ENCODE measurements at places on chromosomes 5 and 9.

DNA sequence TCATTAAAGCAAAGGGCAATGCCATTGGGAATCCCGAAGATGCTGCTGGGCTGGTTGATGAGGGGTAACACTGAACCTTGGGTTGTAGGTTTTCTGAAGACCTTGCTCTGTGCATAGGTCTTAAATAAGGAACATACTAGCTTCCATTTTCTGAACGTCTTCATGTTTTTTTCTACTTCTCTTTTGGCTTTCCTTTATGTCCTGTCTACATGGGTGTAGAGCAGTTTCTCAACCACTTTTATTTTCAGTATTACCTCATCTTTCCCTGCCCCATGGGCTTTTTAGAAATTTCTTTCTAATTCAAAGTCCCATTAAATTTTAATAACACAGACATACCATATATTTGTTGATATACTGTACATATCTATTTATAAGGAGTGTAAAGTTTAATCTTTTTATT is at the start of gene IFNA14:
TSS of gene IFNA14 (minus strand) at position 95 of the 400 bp plus-strand sequence. CDS start at position 25, 70 bp downstream.
- no peaks in the 10 kb centered on the region for H3K4me1 ChIP-seq
- no peak for DNase-seq
- no peak within 1 kb of the TSS for H3K27ac ChIP-seq
- no peak within 1 kb of the TSS for H3K4me3 ChIP-seq
- H3K36me3 ChIP-seq, result no peaks in the 10 kb centered on the region

DNA sequence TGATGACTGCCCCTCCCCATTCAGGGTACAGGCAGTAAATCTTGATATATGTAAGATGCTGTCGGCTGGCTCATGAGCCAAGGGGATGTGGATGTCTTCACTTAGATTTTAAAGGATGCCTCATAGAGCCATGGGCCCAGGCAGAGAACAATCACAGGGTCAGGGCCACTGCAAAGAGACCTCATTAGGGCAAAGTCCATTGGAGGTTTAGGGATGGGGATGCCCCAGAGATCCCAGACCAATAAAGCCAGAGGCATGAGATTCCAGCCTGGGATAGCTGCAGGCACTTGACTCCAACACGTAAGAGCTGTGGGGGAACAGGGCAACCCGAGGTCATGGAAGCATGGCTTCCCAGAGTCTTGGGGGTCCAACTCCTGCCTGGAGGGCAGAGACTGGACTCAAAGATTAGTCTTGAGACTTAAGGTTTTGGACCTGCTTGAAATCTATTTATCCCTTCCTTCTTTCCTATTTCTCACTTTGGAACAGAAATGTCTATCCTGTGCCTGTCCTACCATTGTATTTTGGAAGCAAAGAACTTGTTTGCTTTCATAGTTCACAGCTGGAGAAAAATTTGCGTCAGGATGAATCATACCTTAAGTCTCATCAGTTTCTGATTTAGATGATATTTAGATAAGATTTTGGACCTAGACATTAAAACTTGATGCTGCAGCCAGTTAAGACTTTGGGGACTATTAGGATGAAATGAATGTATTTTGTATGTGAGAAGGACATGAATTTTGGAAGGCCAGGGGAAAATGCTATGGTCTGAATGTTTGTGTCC is 101.3 kb upstream of the ADRA1B start:
- H3K27ac ChIP-seq, result no peak overlapping the region
- H3K27me3 ChIP-seq, result no peaks in the 10 kb centered on the region
- no peak overlapping the region for H3K4me3 ChIP-seq
- no peaks in the 10 kb centered on the region for H3K4me1 ChIP-seq
- DNase-seq, result no peak

DNA sequence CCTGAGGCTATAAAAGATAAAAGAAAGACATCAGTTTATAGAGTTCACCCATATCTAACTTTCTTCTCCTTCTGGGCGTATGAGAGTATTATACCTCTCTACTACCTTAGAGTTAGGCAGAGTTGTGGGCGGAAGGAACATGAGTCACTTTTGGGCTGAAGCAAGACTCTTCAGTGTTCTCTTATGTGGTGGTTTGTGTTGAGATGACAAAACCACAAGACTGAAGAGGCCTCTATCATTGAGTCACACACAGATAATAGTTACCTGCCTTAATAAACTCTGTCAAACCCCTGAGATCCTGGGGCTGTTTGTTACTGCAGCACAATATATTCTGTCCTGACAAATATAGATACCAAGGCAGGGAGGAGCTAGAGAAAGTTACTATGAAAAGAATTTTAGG is 184.2 kb downstream of the EFNA5 start:
- H3K4me1 ChIP-seq, result no peaks in the 10 kb centered on the region
- H3K36me3 ChIP-seq, result no peaks in the 10 kb centered on the region
- no peak overlapping the region for H3K4me3 ChIP-seq
- no peak overlapping the region for H3K27ac ChIP-seq

DNA sequence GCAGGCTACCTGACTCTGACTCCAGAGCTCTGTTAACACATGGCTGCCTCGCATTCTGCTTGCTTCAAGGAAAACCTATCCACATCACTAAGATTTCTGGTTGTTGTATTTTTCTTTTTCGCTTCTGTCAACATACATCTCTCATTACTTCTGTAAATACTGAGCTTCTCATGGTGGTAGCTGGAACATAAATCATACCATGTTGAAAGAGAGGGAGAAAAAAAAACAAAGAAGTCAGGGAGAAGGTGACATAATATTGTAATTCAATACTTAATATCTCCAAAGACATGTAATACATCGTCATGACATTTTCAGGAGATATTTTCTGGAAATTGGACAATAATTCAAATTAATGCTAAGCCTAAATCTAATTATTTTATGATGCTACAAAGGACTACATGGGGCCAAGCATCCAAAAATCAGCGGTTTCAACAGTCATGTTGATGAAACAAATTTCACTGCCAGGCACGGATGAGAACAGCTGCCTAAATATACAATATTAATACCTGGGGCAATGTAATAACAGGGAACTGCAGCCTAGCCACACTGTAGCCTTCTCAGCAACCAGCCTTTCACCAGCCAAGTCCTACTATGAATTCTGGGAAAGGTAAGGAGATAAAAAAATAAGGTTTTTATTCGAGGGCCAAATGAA is 332.0 kb downstream of the TRIM32 start:
- no peak overlapping the region for H3K27ac ChIP-seq
- H3K4me1 ChIP-seq, result no peaks in the 10 kb centered on the region
- H3K27me3 ChIP-seq, result no peaks in the 10 kb centered on the region
- no peak overlapping the region for H3K4me3 ChIP-seq

DNA sequence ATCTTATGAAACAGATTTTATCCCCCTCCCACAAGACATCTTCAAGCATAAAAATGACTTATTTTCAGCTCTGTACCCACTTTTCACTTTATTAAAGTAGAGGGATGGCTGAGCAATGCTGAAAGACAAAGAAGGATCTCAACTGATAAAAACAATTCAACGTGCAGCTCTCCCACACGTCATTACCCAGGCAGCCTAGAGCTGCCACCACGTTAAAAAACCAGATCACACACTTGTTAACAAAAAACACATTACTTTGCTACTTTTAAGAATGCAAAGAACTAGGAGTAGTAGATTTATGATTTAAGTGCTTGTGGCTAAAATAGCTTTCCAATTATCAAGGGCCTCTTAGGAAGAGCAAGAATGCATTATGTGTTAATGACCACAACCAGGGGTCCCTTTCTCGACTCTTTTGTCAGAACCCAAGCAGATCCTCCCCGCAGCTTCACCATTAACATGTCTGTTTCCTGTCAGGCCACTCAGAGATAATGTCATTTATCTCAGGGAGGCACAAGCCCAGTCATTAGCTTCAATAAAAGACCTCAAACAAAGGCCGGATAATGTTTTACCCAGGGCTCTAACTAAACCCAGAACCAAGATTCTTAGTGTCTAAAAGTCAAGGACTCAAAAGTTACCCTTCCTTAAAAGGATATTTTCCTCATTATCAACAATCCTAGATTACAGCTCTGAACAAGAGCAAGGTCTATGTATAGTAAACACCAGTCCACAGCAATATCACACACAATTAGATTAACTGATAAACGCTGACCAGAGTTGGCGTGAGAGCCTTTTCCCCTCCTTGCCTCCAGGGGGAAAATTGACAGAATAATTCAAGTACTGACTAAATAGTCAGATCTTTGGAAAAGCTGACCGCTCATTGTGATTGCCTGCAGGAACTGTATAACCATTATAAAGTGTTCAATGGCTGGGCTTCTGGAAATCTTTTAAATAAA is 7.5 kb downstream of the ZNF608 start:
- no peaks in the 10 kb centered on the region for H3K36me3 ChIP-seq
- no peak for DNase-seq
- H3K27me3 ChIP-seq, result no peaks in the 10 kb centered on the region
- peaks cover 100% of the 10 kb centered on the region for H3K4me1 ChIP-seq

DNA sequence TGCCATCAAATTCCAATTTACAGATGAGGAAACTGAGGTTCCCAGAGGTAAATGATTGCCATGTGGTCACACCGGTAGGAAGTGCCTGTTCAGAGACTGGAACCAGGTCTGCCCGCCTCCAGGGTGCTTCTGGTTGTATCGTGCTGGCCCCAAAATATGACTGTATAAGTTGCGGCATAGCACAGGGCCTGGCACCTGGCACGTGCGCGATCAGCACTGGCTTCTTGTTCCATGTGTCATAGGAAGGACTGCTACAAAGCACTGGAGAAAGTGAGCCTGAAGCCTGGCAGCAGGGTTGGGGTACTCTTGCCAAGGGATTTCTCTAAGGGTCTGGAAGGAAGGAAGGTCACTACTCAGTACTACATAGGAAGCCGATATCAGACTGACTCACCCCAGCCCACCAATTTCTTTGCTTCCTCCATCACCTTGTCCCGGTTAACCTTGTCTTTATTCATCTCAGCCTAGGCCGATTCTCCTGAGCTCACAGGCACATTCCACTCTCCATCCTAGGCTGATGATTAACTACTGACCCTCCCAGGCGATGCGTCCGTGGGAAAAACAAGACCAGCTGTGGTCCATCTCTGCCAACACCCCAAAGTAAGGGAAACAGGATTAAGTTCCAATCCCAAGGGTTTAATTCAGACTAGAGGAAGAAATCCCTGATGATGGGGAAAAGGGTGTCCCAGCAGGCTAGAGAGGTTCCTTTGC is 1.8 kb downstream of the HRH2 start:
- no peak overlapping the region for H3K4me3 ChIP-seq
- DNase-seq, result no peak
- peaks cover 12% of the 10 kb centered on the region for H3K4me1 ChIP-seq
- H3K36me3 ChIP-seq, result no peaks in the 10 kb centered on the region

- DNase-seq, result no peak
- H3K27ac ChIP-seq, result no peak overlapping the region
- no peak overlapping the region for H3K4me3 ChIP-seq
- H3K27me3 ChIP-seq, result no peaks in the 10 kb centered on the region
- no peaks in the 10 kb centered on the region for H3K4me1 ChIP-seq
Measured at GRCh38 chr9:71624728-71625127, 143.6 kb downstream of the CEMIP2 start.

GRCh38 chr9:4784403-4784802 is 8.3 kb upstream of the RCL1 start:
- H3K27ac ChIP-seq, result no peak overlapping the region
- no peak overlapping the region for H3K4me3 ChIP-seq
- no peaks in the 10 kb centered on the region for H3K4me1 ChIP-seq
- no peaks in the 10 kb centered on the region for H3K36me3 ChIP-seq
- no peaks in the 10 kb centered on the region for H3K27me3 ChIP-seq
- DNase-seq, result no peak

GRCh38 chr9:101592788-101593187 is 2.0 kb downstream of the PPP3R2 start:
- H3K36me3 ChIP-seq, result no peaks in the 10 kb centered on the region
- no peak overlapping the region for H3K4me3 ChIP-seq
- no peaks in the 10 kb centered on the region for H3K27me3 ChIP-seq

DNA sequence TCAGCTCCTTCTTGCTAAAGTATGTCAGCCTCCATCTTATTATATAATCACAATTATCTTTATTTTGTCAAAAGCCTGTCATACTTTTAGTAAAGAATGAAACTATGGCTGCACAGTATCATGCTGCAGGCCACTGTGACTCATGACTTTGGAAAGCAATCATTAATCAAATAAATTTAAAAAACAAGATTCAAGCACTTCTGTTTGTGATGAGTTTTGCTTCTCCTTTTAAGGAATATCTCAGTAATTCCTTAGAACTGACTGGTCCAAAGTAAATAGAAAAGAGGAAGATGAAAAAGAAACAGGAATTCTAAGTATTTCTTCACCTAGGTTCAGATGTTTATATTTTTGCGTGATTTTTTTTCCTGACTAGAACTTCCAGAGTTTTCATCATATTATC is 83.1 kb downstream of the EDIL3 start:
- no peak overlapping the region for H3K4me3 ChIP-seq
- DNase-seq, result no peak
- H3K27ac ChIP-seq, result no peak overlapping the region
- no peaks in the 10 kb centered on the region for H3K36me3 ChIP-seq
- H3K27me3 ChIP-seq, result no peaks in the 10 kb centered on the region

DNA sequence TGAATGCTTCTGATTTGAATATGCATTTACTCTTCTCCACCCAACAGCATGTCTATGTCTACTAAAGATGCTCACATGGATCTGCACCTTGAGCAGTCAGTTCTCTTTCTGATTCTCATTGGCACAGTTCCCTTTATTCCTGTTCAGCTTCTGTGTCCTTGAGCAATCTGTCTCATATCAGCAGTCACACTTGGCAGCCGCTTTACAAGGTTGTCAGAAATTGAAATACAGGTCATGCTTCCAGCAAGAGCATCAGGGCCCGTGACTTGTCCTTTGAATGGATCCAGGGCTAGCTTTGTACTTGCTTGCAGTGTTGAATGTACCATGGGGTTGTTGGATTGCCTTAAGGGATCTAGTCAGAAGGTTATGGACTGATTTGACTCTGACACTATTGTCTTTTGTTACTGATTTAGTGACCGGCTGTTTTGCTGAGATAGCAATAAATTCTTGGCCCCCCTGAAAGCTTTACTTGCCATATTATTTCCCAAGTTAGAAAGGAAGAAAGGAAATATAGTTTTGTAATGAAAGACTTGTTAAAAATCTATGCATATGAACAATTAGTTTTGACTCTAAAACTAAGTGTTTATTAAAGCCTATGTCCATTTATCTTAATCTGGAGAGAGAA is 273.4 kb upstream of the ISL1 start:
- DNase-seq, result no peak
- no peaks in the 10 kb centered on the region for H3K36me3 ChIP-seq
- H3K27me3 ChIP-seq, result no peaks in the 10 kb centered on the region
- no peak overlapping the region for H3K27ac ChIP-seq
